ENCODE measurements at places on chromosomes 13 and 19.

DNA sequence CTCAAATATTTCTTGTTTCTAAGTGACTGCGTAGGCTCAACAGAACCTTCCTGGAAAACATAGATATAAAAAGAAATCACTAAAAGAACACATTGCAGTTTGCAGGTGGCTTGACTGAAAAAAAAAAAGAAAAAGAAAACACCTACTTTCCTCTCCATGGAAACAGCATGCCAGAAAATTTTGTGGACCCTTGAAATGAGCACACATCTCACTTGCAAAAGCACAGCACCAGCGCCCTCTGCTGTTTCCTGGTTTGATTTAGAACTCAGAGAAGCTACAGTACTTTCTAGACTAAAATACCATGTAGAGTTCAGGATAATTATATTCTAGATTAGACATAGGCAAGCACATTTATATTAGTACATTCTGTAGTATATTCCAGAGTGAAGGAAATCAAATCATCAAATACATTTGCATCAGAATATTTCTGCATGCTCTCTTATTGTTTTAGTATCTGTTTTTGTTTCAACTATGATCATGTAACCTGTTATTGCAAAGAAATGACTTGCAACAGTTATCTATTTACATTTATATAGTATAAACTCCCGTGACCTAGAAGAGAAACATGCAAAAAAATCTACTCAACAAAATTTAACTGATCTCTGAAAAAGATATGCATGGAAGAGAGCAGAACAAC lies 22.3 kb upstream of the XPO4 start:
- peak; percentile 84 for DNase-seq

GRCh38 chr19:6354098-6354674 lies 7.1 kb upstream of the CLPP start:
- no peak for DNase-seq

DNA sequence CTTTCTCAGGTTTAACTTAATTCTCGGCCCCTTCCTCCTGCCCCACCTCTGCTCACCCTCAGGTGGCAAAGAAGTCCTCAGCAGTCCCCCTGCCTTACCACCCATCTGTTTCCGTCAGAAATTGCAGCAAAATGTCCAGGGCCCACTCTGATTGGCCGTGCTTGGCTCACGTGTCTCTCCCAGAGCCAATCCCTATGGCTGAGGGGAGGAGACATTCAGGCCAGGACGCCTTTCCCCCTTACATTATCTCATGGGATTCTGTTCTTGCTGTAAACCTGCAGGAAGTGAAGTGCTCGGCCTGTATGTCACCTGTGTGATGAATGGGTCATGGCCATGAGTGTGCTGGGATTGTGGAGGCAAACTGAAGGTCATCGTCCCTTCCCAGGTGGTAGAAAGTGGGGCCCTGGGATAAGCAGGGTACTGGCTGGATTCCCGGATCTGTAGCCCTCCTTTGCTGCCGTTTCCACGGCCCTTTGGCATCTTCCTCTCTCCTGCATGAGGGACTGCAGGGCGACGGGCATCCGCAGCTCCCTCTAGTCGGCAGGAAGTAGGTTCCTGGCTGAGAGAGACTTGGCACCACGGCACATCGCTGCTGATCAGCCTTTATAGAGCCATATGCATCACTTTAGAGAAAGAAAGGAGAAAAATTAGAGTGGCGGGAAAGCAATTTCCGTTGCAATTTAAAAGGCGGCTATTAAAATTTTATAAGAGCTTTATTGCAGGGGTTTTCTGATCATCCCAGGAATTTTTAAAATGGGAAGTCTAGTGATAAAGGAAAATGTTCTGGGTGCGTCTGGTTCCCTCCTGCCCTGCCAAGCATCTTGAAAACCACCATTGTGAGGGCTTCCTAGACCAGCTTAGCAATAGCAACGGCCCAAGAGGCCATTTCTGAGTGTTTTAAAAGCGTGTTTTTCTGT lies 118.2 kb downstream of the SIPA1L3 start:
- DNase-seq = peak; percentile 90

DNA sequence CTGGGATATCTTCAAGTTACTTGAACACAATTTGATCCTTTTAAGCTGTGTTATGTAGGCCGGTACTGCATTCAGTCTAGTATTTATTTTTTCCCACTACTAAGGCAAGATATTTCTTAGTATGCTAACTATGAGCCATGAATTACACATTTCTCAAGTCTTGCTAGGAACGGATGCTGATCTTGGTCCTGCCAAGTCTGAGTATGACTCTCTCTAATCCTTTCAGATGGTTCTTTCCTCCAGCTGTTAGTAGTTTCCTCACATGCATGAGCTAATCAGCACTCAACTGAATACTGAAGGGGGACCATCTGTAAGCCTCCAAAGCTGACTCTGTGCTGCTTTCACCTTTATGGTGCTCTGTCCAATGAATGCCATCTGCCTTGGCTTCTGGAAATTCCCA lies 460.3 kb downstream of the KCTD12 start:
- no peak for DNase-seq

GRCh38 chr13:98879957-98880356 lies 97.9 kb downstream of the DOCK9 start:
- DNase-seq = no peak

DNA sequence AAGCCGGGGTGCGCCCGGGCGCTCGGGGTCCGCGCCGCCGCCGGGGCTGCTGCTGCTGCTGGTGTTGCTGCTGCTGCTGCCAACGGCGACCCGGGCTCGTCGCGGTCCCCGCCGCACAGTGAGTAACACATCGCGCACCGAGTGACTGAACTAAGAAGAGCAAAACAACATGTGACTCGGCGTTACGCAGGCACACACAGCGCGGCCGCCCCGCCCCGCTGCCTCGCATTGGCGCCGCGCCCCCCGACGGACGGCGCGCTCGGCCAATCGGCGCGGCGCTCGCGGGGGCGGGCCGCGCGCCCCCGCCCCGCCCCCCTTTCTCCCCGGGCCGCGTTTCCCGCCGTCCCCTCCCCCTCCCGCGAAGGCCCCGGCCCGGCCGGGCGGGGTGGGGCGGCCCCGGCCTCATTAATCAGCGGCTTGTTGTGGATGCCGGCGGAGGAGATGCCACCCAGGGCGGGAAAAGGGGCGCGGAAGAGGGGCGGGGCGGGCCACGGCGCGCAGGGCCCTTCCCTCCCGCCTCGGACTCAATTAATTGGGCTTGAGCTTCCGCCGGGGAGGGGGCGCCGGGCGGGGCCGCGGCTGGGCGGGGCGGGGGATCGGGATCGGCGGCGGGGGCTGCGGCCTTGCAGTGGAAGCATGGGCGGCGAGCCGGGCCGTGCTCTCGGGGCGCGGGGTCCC lies at the start of gene IRS2:
IRS2 (minus strand) TSS at position 127 of the 678 bp plus-strand sequence. CDS start 530 bp downstream, outside the sequence.
- DNase-seq = peak; percentile 91

GRCh38 chr19:7140137-7140536 lies 70.6 kb downstream of the ZNF557 start:
- no peak for DNase-seq

DNA sequence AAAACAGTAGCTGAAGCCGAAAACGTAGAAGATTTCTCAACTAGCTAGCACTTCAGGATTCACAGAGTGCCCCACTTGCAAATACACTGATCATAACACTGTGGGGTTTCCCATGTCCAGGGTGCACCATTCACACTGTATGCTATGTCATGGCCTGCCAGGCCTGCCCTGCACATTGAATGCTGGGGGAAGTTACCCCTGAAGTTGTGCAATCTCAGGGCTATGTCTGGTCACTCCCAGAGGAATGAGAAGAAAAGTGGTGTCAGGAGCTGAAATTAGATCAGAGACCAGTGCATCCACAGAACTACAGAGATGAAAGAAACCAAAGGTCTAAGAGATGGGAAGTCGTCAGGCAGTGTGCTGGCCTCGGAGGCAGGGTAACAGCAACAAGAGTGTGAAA lies 196.8 kb downstream of the RAP2A start:
- no peak for DNase-seq

- peak; percentile 84 for DNase-seq
These were observed 711 bp upstream of the MIPEP start for GRCh38 chr13:23889615-23890607.

- no peak for DNase-seq
These were observed 1.8 kb downstream of the ZNF114 start for GRCh38 chr19:48271531-48272151.

GRCh38 chr19:19489804-19490204 lies 25.5 kb downstream of the TSSK6 start:
- DNase-seq = no peak

- DNase-seq = no peak
These were observed 20.4 kb downstream of the PCID2 start for GRCh38 chr13:113187883-113188665.

- no peak for DNase-seq
These were observed 57.5 kb downstream of the ZAR1L start for GRCh38 chr13:32257649-32258048.

GRCh38 chr13:71522941-71523526 lies 344.0 kb downstream of the DACH1 start:
- DNase-seq = no peak

- peak; percentile 55 for DNase-seq
These were observed 220.1 kb upstream of the SERP2 start for GRCh38 chr13:44153496-44153895.

- DNase-seq = no peak
These were observed 40.1 kb upstream of the PSG9 start for GRCh38 chr19:43309466-43309865.

GRCh38 chr19:53332484-53332883 lies 1.1 kb upstream of the ZNF845 start:
- DNase-seq = no peak

DNA sequence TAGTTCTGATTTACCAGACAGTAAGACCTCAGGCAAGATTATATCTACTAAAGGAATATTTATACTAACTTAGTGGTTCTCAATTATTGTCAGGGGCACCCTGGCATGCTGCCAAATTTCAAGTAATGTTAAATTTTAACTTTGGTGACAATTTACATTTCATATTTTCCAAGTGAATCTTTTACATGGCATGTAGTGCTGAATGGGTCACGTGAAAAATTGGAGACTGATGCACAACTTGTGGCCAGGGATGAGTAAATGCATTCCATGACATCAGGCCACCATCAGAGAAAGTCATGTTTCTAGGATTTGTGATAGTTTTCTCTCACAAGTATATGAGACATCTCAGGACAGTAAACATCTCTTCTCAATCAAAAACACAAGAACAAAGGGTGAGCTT lies 202.6 kb upstream of the SOX21 start:
- no peak for DNase-seq

- DNase-seq = peak; percentile 88
These were observed 9.4 kb downstream of the ABHD17A start for GRCh38 chr19:1875646-1876495.

DNA sequence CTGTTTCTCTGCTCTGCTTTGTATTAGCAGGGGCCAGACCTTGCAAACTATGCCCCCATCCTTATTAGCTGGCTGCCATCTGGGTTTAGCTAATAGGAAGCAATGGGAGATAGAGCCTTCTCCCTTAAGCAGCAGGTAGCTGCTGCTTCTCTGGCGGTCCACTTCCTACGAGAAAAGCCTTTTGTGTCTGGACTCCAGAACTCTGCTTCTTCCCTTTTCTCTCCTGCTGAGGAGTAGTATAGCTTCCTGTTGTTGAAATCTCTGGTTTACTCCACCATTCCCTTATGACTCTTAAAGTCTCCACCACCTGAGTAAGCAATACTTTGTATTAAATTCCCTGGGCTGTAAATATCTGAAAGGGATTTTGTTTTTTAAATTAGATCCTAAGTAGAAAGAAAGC lies 147.1 kb downstream of the DNAJC15 start:
- no peak for DNase-seq

DNA sequence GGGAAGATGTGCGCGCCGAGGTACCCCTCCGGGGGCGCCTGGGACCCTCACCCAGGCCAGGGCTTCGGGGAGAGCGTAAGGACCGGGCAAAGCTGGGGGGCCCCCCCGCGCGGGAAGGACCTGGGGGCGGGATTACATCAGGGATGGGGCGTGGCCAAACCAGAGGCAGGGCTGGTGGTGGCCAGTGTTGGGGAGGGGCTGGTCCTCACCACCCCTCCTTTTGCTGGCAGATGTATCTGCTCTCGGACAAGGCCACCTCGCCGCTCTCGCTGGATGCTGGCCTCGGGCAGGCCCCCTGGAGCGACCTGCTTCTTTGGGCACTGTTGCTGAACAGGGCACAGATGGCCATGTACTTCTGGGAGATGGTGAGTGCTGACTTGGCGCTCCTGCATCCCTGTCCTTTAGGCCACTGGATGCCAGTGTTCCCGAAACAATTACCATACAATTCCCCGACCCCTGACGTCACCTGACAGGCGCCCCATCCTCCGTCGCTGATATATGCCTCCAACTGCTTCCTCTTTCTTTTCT lies 25.3 kb downstream of the TRPM4 start:
- no peak for DNase-seq

- no peak for DNase-seq
These were observed 18.8 kb downstream of the UBE2L5 start for GRCh38 chr13:30440910-30441703.

DNA sequence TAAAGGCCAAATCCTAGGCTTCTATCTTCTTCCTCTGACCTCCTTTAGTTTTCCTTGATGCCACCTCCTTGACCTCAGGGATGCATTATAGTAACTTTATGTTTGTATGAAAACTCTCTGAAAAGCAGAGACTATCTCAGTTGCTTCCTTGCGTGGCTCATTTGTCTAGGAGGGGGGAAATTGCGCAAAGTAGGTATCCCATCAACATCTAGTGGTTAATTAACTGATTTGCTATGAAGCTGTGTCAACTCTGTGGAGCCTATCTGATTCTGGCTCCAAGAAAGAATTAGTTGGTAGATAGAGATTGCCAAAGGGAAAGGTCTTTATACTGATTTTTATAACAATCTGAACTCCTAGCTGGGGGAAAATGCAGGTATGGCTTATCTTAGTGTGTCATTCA lies 82.1 kb upstream of the FRY start:
- DNase-seq = no peak

DNA sequence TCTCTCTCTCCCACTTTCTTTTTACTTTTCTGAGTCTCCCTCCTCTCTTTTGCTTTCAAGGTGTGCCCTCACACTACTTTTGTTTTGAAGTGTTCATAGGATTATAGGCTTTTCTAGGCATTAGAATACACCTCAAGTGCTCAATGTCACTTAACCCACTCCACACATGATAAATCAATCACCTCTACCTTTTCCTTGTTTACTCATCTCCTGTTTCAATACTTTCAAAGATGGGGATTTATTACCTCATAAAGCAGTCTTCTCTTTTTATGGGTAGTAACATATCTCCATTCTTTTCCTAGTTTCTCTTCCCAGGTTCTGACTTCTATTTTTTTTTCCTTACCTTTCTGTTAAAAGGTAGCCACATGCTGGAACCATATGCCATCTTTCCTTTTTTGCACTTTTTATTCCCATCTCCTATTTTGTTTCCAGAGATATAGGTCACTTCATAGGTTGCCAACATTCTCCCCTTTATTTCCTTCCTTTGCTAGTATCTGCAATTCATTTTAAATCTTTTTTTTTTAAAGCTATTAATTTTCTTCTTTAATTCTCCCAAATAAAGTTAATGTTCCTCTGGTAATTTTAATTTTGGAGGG lies 137.6 kb upstream of the SLC10A2 start:
- DNase-seq = no peak

GRCh38 chr19:35879068-35879467 lies 10.7 kb downstream of the APLP1 start:
- DNase-seq = no peak

All from spinal cord (tissue), 10 donors.